CD4-positive, alpha-beta T cell treated with Interleukin-17A for 4 hours (primary cell): ENCODE measurements at places on chromosomes 1 and 21.

DNA sequence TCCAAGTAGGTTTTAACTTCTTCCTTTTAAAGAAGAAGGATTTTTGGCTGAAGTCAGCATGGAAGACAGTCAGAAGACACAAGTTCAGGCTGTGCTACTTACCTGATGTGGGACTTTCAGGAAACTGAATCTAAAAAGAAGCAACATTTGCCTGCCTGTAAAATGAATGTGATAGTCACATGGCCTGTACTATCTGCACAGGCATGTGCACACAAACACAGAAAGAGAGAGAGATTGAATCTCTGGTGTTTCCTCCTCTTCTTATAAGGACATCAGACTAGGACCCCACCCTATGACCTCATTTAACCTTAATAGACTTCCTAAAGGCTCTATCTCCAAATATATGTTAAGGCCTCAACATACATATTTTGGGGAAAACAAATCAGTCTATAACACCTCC, 542.9 kb downstream of the PLPP3 start:
- DNase-seq, result no peak

DNA sequence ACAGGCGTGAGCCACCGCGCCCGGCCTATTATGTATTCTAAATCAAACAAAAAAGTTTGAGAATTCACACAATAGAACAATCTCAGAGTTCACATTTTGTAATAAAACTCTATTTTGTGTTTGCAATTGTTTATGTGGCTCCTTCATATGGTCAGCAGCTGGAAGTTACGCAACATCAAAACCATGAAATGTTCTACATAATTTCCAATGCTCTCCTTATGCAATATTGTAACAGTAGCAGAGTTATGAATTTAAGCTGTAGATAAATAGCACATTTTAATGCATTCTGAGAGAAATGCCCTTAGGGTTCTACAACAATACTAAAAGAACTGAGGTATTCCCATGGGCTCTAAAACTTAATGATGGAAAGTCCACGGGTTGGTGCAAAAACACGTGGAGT, 62.3 kb upstream of the COL11A1 start:
- DNase-seq, result no peak

GRCh38 chr1:84433258-84434080, 35.2 kb downstream of the DNASE2B start:
- DNase-seq, result peak; percentile 71

- DNase-seq, result peak; percentile 59
Observed at GRCh38 chr1:27455139-27455811, 34.7 kb downstream of the WASF2 start.

DNA sequence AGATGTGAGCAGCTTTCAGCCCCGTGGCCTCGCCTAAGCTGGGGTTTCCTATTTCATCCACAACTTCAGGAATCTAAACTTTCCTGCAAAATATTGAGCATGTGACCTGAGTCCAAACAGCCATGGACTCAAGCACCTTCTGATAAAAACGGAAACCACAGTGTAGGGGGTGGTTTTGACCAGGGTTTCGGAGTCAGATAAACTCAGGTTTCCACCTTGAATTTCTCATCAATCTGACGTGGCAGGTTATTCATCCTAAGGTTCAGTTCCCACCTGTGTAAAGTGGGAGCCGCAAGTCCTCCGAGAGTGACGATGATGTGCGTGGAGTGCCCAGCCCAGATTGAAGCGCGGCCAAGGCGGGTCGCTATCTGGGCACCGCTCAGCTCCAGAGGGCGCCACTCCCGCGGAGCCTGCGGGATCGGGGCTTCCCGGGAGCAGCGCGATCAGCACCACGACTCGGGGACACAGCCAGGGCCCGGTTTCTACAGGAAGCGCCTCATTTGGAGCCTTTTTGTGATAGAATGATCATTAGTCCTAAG, 871 bp upstream of the ETS2 start:
- DNase-seq, result peak; percentile 41

DNA sequence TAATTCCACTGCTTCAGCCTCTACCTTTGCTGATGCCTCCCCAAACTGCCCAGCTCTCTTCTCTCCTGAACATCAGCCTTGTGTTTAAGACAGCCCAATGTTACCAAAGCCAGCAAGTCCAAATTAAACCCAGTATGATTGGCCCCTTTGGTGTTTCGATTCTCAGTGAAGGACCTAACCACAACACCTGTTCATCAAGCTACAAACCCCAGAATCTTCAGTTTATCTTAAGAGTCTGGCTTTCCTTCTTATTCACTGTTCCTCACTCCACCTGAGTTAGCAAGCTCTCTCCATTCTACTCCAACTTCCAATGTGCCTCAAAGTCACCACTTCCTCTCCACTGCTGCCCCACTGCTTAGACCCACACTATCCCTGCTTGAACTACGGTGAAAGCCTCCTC, 25.5 kb upstream of the ITPKB start:
- no peak for DNase-seq

- no peak for DNase-seq
Observed at GRCh38 chr1:116753312-116753711, 918 bp upstream of the CD2 start.

- no peak for DNase-seq
Observed at GRCh38 chr1:218671573-218671972, 326.4 kb downstream of the TGFB2 start.

- no peak for DNase-seq
Observed at GRCh38 chr1:2271211-2271721, 43.1 kb downstream of the SKI start.

DNA sequence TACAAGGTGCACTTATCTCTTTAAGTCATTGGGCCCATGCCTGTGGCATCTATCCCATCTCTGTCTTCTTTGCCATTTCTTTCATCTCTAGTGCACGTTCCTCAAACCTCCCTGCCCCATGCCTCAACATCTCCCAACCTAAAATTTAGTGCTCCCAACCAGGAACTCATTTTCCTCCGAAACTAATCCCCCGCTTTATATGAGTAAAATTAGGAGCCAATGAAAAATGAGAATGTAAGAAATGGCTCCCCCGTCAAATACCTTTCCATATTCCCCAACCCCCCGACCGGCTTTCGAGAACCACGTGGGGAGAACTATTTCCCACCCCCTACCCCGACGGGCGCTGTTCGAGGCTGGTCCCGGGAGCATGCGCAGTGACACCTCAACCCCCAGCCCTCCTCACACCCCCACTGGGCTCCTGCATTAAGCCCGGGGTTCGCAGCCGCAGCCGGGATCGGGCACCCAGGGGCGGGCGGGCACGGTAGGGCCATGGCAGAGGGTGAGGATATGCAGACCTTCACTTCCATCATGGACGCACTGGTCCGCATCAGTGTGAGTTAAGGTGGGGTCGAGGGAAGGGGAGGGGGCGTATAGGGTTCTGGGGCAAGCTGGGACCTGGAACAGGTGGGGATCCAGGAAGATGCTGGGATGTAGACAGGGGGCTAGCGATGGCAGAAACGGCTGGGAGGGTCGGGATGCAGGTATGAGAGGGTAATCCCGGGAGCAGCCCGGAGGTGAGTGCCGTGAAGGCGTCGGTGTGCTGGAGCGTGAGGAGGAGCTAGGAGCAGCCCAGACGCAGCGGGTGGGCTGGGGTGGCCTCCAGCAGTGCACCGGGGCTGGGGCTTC, at the start of gene TRIM46:
Gene TRIM46 (plus strand): TSS at position 372 of the 846 bp plus-strand sequence. CDS start 118 bp downstream, at position 490.
- DNase-seq, result peak; percentile 80

DNA sequence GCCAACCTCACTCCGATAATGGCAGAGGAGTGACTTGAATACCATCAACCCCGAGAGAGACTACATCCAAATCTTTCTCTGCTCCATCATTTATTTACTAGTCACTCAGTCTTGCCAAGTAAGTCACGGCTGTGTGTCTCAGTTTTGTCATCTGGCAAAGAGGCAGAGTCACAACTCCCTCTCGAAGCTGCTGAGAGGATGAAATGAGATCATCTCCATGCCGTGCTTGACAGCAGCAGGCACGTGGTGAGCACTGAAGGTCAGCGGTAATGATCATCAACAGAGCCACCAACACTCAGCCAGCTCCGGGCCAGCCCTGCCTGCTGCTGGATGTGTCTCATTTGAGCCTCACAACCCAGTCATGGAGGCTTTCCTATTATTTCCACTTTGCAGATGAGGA, 19.9 kb downstream of the ALDH4A1 start:
- DNase-seq, result no peak

DNA sequence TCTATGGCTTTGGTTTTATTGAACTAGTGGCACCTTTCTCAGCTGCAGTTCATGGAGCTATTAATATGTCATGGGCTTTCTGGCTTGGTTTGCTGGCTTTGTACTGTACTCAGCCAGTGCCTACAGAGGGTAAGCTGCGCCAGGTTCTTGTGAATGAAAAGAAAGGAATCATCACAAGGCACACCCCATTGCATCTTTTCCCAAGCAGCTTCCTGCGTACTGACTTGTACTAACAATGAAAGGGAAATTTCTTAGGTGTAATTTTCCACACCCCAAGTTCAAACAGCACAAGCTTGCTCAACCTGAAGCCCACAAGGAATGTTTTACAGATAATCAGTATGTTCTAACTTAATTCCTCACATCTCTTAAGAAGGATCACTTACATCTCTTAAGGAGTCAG, 78.0 kb upstream of the TNFSF18 start:
- no peak for DNase-seq

GRCh38 chr1:200528858-200529606, 91.5 kb downstream of the KIF14 start:
- DNase-seq, result no peak

DNA sequence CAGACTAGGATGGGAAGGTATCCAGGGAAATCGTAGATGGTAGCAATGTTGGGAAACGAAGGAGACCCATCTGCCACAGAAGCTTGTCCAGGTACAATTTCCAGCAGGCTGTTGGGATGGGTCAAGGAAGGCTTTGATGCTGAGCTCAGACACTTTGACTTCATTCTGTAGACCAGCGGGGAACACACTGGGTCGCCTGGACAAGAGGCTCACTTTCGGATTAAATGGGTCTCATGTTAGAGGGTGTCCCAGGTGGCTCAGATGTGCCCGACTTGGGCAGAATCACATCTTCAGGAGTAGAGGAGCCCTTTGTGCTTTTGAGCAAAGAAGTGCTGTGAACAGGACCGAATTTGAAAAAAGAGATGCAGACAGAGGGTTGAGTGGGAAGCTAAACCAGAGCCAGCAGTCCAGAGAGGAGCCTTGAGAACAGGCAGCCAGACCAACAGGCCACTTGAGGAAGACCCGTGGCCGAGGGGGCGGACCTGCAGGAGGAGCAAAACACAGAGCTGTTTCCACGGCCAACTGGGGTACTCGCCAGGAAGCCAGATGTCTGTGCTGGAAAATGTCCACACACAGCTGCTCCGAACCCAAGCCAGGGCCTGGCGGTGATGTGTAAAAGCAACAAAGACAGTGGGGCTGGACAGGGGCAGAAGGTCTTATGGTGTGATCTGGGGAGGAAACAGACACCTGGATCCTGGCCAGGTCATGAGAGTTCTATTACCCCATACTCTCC, 146.9 kb downstream of the AJAP1 start:
- DNase-seq, result no peak

DNA sequence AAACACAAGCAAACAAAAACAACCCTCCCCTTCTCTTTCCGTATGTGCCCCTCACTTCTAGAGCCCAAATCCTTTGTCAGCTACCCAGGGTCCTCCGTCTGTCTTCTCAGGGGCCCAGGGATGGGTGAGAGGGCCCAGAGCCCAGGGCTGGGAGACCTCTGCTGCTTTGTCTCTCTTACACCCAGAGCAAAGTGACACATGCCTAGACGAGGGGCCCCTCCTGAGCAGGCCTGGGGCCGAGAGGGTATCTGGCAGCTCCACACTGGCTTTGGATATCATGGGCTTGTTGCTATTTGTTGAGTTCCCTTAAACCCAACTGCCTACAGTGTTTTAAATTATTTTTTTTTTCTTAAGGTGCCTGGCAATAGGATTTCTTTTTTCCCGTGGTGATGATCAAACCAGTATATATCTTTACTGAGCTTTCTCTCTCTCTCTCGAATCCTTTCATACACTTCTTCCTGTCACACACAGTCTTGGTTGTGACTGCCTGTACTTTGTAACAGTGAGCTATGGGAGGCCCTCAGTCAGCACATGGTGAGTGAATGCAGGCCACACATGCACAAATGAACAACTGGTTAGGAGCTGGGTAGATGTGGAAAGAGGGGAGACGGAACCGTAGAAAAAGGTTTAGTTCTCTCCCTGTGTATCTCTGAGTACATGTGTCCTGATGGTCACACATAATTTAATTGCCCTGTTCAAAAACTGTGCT, 14.5 kb downstream of the RASSF5 start:
- DNase-seq, result no peak

DNA sequence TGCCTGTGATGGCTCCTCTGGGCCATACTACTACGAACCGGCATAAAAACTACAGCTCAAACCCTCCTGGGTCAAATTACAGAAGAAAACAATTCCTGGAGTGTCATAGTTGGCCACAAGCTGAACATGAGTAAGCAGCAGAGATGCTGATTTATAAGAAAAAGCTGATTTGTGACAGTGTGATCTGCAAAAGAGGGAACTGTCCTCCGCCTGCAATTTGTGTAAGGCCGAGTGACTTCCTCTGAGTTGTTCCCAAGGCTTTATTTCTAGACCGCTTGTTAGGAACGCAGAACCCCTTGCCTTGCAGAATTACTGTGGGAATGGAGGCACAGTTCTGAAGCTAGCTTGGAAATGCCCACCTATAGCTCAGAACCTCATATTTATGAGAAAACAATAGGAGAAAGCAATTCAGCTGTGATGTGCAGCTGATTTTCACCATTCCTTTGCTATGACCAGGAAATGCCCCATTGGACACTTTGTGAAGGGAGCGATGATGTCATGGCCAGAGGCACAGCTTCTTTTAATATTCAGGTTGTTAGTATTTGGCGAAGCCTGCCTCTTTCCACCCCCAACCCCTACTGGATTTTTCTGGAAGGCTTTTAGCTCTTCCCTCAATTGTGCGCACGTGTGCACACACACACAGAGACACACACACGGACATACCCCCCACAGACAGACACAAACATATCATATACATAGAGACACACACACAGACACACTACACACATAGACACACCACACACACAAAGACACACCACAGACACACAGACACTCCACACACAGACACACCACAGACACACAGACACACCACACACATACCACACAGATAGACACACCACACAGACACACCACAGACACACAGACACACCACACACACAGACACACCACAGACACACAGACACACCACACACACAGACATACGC, 47.6 kb downstream of the IER5 start:
- no peak for DNase-seq

GRCh38 chr1:171742577-171742922, 685 bp upstream of the VAMP4 start:
- peak; percentile 39 for DNase-seq

- DNase-seq, result no peak
Observed at GRCh38 chr1:202002507-202002906, 7.9 kb upstream of the ELF3 start.

DNA sequence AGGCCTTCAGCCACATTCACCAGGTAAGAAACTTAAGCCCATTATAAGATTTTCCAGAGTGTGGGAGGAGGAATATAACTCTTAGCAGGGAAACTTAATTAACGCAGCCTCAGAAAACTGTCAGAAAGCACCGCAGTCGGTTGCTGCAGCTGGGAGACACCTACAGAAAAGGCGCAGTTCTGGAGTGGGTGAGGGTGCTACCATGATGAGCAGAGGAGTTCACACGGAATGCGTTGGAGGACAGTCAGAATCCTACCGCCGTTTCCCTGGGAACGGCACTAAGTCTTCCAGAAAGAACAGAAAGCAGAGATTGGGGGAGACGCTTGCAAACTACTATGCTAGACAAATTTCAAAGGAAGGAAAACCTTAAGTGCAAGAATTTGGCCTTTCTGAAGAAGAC, 6.4 kb downstream of the ACTN2 start:
- DNase-seq, result no peak

GRCh38 chr1:9760824-9761223, 62.9 kb downstream of the CLSTN1 start:
- DNase-seq, result no peak
